CD4-positive, alpha-beta T cell (primary cell): ENCODE measurements at places on chromosomes 1 and 21.

GRCh38 chr1:16076031-16076864 lies 2.8 kb upstream of the FAM131C start:
- DNase-seq = no peak

- DNase-seq = no peak
Measured at GRCh38 chr1:219692981-219693380, 80.1 kb upstream of the ZC3H11B start.

DNA sequence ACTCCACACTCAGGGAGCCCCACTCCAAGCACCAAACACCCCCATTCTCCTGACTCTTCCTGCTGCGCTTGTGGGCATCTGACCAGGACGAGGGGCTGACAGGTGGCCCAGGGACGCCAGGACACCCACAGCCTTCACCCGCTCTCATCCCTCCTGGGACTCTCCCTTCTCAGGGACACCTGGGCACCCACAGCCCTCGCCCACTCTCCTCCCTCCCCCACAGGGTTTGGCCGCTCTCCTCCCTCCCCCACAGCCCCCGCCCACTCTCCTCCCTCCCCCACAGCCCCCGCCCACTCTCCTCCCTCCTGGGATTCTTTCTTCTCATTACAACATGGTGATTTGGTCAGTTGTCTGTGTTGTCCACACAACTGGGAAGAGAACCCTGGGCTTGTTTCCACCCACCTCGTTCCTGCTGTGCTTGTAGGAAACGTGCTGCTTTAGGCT lies 43.4 kb downstream of the PRDM15 start:
- no peak for DNase-seq

GRCh38 chr1:31032266-31032665 lies 33.3 kb downstream of the PUM1 start:
- no peak for DNase-seq

DNA sequence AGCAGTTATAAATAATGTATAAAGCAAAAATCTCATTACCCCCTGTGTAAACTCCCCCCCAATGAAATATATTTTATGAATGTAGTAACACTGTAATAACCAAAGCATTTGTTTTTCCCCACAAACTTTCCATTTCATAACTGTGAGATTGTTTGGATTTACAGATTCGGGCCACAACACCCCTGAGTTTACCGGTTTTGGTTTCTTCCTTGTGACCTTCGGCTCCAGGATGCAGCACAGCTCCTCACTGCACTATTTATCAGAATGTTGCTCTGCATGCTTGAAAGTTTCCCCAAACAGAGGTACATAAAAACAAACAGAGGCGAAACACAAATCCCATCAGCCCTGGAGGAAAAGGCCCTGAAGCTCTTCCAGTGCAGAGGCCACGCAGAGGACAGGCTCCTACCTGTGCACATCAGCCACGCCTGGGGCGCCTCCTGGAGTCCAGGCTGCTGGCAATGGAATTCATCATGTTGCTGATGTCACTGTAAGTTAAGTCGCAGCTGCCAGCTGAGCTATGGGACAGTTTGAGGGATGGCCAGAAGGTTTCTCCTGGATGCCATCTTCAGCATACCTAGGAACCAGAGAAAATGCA lies 122.0 kb downstream of the LMO4 start:
- peak; percentile 46 for DNase-seq

- no peak for DNase-seq
Measured at GRCh38 chr1:44220755-44221154, 7.5 kb downstream of the DMAP1 start.

- DNase-seq = no peak
Measured at GRCh38 chr1:178870221-178870620, 656 bp downstream of the ANGPTL1 start.

DNA sequence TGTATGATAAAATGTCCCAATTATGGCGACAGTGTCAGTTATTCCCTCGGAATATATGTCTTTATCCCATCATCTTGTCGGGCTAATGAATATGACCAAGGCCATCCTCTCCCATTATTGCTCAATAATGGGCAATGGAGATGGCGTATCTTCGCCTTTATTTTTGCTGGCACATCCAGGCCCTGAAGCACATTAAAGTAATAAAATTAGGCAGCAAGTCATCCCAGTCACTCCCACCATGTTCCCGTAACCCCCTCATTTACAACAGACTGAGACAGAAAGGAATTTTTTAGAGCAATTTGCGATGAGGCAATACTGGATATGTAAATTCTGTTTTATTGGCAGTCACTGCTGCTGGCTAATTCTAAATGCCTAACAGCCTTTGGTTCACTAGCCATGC lies 35.3 kb downstream of the CLIC6 start:
- DNase-seq = no peak

- DNase-seq = no peak
Measured at GRCh38 chr1:2880086-2880485, 78.6 kb upstream of the TTC34 start.

- DNase-seq = no peak
Measured at GRCh38 chr1:233489411-233489810, 124.5 kb upstream of the KCNK1 start.

DNA sequence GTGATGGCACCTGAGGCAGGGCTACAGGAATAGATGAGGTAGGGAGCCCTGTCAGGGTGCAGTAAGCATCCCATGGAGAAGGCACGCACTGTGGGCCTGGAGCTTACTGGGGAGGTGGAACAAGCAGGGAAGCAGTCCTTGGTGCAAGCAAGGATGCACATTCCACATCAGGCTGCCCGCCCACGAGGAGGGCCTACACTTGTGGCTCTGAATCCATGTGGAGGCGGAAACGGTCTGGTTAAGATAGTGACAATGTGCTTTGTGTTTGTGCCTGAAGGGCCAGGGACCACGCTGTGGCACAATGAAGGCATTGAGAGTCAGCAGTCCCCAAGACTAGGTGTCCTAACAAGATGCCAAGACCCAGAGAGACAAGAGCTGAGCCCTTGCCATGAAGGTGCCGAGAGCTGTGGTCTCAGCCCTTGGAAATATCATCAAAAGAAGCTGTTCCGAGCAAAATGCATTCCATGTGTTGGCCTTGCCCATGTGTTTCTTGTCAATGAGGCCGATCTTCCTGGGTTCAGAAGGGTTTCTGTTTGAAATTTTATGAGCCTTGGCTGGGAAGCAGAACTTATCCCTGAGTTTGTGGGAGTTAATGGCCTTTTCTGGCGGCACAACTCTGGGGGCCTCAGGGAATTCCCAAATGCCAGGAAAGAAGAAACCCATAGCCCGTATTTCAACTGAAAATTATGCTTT lies 111.9 kb downstream of the NGF start:
- DNase-seq = no peak
